Suppressor macrophage treated with lipopolysaccharide for 1 hour (primary cell): ENCODE measurements at places on chromosomes 5 and 9.

GRCh38 chr9:109297899-109298298 is 23.0 kb downstream of the EPB41L4B start:
- no peak for DNase-seq

GRCh38 chr9:113569472-113570060 is 106.0 kb downstream of the RGS3 start:
- no peak for DNase-seq

- no peak for DNase-seq
Measured at GRCh38 chr9:3238236-3238635, 287.6 kb downstream of the RFX3 start.

GRCh38 chr9:107571148-107571547 is 81.6 kb upstream of the KLF4 start:
- DNase-seq = no peak

DNA sequence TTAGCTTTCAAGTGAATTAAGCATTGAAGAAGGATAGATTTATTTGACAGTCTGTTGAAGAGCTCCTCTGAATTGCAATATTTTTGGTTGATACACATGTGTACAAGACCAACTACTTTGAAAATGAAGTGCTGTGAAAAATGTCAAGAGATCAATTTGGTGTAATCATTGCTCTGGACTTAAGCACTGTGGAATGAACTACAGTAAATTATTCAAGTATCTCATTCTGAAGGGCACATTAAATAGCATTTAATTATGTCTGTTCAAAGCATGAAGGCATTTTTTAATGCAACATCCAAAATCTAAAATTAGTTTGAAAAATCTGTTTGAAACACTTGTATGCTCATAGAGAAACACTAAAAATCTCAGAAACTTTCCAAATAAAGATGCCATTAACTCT is 107.5 kb downstream of the CDH18 start:
- DNase-seq = no peak

DNA sequence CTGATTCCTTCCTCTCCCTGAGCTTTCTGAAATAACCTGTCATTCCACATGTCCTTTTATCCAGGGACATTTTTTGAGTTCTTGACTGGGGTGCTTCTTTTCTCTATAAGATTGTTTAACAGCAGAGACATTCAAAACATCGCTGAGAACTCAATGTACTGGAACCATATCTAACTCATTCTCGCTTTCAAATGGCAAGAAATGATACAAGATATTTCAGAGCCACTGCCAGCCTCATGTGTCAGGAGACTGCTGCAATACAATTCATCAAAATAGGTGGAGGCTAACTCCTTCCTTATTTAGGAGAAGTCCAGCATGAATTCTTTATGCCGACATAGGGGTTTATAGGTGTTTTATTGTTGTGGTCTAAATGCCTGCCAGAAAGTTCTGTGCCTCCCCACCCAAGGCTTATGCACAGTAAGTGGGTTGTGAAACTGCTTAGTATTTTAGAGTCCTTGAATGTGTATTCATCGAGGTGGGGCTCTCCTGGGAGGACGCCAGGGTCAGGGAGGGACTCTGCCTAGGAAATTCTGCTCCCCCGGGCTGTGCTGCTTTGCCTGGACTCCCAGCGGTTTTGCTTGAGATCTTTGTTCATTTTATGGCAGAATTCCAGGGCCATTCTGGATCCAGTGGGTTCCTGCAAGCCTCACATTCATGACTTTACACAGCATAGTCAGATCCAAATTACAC is 53.9 kb downstream of the ZNF474 start:
- DNase-seq = no peak
